Uterus (tissue), 4 donors: ENCODE measurements at places on chromosomes 2 and 18.

- DNase-seq: peak; percentile 73
These were observed 54.9 kb downstream of the EXOC6B start for GRCh38 chr2:72770879-72771461.

GRCh38 chr2:127860130-127860529 lies 2.2 kb upstream of the POLR2D start:
- no peak for DNase-seq

GRCh38 chr2:105674859-105675541 lies 69.7 kb upstream of the NCK2 start:
- no peak for DNase-seq

DNA sequence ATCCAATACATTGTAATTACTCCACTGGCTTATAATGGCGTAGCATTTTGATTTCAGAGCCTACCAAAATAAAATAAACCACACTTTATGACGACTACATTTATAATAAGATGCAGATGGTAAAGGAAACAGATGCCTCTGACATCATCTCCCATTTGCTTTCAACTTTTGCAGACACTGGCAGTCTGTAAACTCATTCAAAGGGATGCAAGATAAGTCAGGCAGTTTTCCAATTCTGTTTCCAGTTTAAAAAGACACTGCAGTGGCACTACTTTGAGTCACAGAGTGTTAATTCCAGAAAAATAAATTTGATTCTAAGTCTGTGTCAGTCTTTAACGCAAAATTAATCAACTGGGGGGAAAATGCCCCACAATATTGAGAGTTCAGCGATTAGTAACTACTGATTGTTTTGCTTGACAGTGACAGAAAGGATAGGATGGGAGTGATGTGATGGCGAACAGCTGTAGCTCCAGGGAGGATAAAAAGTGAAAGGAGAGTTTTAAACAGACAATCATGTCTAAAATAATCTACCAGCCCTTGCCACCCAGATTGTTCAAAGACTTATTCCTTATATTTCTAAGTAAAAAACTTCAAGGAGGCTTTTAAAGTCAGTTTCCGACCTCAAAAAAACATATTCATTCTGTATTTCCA lies 6.7 kb downstream of the DSEL start:
- no peak for DNase-seq

- DNase-seq: no peak
These were observed 353.6 kb upstream of the FANCL start for GRCh38 chr2:58594762-58595161.

GRCh38 chr2:127048969-127049897 lies 57.7 kb downstream of the BIN1 start:
- peak; percentile 16 for DNase-seq

DNA sequence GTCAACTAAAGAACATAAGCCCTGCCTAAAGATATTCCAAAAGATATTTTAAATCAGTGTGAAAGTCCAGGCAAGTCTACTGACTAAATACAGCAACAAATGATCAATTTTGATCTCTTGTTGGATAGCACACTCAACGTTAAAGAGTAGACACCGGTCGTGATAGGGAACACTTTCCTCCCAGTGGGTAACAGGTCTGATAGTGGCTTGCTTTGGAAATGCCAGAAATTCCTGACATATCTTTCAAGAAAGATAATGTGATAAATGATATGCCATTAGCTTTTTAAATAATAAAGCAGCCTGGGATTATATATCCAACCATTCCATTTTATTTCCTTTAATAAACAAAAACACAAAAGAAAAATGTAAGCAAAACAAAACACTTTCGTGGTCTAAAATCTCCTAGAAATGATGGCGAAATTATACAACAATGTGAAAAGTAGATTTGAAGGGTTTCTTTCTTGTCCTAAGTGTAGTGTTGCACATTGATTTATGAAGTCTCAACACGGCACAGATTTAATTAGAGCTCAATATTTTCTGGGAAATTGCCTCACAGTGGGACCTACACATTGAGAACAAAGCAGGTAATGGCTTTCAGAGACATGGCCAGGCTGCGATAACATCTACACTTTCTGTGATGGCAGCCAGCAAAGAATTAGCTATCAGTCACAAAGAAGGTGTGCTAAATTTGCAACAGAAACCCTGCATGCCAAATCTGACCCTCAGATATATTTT lies 158.6 kb downstream of the PPP1R1C start:
- DNase-seq: no peak

DNA sequence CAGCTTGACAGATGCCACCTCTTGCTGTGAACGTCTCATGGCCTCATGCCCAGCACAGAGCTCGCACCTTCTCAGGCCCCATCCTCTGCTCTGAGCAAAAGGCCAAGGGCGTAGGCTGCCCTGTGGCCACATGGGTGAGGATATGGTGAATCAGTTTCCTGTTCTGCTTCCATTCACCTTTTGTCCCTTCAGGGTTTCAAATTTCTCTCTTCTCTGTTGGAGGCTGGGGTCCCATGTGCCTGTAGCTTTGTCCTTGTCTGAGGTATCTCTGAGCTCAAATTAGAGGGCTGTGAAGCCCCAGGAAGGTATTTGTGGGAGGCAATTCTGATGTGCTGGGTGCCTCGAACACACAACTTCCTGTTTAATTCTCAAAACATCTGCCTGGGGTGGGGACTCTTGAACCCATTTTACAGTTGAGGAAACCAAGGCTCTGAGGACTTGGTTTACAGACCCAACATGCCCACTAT lies 29.0 kb downstream of the ZAP70 start:
- DNase-seq: no peak

DNA sequence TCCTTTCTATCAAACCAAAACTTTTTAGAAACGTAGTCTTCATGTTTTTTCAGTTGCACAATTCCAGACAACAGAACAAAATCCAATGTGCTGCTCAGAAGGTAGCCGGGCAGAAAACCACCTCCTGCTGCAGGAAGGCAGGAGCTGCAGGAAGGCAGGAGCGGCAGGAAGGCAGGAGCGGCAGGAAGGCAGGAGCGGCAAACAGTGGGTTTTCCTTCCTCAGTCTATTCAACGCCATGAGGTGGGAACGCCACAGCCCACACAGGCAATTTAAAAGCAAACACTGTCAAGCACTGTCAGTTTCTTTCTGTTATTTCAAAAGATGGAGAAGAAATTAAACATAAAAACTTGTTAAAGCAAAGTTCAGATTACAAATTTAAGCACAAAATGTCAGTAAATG lies 601.2 kb upstream of the SALL3 start:
- DNase-seq: no peak

- no peak for DNase-seq
These were observed 65.4 kb upstream of the PXDN start for GRCh38 chr2:1809726-1810125.

- DNase-seq: no peak
These were observed 36.0 kb upstream of the ZNF396 start for GRCh38 chr18:35413163-35413511.

GRCh38 chr2:36473230-36473629 lies 117.7 kb downstream of the CRIM1 start:
- no peak for DNase-seq

DNA sequence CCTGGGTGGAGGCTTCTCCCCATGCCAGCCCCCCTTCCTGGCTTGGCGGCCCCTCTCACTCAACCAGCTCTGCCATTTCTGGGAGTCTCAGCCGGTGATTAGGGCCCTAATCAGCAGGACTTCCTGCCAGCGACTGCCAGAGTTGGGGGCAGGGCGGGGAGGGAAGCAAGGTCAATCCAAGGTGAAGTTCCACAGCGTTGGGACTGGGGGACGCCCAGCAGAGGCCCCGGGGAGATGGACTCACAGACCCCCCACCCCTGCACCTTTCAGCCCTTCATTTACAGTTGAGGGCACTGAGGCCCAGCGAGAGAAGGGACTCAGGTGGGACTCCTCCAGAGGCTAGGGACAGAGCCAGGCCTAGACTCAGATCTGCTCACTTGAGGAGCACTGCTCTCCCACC lies 65.3 kb downstream of the TNS1 start:
- DNase-seq: no peak

DNA sequence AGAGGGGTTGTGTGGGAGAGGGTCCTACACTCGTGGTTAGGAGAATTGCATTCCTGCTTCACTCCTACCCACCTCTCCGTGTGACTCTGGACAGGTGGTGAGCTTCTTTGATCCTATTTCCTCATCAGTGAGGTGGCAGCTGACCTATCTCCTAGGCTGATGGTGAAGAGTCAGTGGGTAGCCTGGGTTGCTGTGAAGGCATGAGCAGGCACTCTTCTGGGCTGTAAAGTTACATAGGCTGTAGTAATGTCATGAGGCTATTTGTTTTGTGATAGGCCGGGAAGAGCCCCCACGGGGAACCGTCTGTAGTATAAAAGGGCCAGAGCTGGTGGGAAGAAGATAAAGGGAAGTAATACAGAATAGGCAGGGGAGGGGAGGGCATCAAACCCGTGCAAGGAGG lies 83.8 kb downstream of the TMEM247 start:
- no peak for DNase-seq

DNA sequence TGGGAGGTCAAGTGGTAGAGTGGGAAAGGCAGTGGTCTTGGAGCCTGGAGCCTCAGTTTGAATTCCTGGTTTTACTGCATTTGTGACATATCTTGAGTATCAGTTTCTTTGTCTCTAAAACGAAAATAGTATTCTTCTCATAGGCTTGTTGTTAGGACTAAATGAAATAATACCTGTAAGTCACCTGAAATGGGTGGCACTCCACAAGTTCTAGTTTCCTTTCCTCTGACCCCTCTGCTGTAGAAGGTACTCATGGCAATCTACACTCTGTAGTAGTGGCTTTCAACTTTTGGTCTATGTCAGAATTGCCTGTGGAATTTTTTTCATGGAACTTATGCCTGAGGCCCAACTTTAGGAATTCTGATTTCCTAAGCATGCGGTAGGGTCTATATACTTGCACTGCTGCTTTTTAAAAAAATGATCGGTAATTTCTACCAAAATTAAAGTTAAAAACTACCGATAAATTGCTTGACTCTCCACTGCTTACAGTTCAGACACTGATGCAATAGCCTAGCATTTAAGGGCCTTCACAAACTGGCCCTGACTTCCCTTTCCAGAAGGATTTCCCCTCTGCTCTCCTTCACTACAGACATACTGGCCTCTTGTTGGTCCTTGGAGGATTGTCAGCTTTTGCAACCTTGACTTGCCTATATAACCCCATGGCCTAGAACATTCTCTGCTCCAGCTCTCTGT lies 47.2 kb downstream of the PLEK start:
- no peak for DNase-seq

GRCh38 chr2:220533485-220533884 lies 906.1 kb downstream of the SLC4A3 start:
- no peak for DNase-seq

- no peak for DNase-seq
These were observed 427.5 kb downstream of the PARD3B start for GRCh38 chr2:204972606-204973336.

DNA sequence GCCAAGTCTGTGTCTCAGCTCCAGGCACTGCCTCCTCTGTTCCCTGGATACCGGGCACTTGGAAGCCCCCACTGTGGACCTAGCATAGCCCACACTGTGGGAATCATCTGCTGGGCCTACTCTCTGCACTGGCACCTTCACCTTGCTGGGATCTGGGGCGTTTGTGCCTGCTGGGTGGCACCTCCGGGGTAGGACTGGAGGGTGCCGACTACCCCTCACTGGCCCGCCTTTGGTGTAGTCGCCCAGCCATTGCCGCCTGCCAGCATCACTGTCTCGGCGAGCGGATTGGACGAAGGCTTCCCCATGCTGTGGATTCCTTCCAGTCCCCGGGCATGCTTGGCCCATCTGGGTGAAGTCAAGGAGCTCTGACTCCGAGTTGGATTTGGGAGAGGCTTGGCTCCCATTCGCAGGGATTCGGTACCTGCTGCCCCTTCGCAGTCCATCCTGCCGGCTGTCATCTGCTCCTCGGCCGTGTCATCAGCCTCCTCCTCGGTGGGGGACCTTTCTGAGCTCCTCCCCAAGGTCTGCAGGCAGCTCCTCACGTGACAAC lies 180.6 kb upstream of the HDAC4 start:
- no peak for DNase-seq

DNA sequence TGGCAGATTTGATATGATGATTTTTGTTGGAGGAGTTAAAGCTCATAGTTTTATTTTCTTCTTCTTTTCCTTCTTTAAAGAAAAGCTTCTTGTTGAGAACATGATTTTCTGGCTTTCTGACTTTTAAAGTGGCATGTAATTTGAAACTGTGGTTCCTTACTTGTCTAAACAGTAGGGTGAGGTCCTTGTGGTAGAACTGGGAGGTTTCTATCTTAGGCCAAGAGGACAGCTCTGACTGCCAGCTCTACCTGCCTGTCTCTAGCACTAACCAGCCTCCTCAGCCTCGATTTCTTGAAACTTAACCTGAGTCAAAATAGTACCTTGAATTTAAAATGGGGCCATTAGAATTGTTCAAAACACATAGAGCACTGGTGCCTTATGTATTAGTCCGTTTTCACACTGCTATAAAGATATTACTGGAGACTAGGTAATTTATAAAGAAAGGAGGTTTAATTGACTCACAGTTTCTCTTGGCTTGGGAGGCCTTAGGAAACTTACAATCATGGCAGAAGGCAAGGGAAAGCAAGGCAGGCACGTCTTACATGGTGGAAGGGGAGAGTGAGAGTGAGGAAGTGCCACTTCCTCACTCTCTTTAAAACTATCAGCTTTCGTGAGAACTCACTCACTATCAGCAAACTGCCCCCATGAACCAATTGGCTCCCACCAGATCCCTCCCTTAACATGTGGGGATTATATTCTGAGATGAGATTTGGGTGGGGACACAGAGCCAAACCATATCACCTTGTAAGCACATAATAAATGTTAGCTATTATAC lies 119.0 kb downstream of the CERS6 start:
- no peak for DNase-seq

- no peak for DNase-seq
These were observed 171.6 kb downstream of the IKZF2 start for GRCh38 chr2:212979799-212980198.

DNA sequence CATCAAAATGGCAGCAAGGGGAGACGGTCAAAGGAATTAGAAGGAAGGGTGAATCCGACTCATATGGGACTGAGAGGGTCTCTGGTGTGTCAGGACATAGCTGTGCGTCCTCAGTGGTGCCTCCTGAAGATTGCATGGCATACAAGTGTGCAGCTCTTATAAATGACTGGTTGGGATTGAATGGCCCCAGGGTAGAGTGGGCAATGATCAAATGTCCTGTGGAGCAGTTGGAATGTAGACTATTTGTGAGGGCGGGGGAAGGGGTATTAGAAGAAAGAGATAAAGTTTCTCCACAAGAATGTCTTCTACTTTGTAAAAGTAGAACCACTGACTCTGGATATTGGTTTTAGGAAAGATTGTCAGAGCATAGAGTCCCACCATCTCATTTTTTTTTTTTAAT lies 24.6 kb downstream of the CTLA4 start:
- DNase-seq: no peak

DNA sequence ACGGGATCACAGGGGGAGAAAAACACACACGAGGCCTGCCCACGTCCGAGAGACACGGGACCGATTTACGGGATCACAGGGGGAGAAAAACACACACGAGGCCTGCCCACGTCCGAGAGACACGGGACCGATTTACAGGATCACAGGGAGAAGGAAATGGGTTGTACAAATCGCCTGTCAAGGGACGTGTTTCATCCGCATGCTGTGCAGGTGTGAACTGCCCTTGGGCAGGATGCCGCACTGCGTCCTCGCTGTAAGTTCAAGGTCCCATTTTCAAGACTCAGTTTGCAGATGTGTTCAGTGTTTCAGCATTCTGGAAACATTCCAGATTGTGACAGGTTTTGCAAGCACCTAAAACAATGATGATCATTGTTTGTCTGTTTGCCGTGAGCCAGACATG lies 2.3 kb upstream of the KCNG2 start:
- DNase-seq: no peak
